ENCODE measurements at places on chromosomes 13 and 19.

GRCh38 chr13:76656056-76656455 is 230.1 kb downstream of the KCTD12 start:
- DNase-seq: no peak

DNA sequence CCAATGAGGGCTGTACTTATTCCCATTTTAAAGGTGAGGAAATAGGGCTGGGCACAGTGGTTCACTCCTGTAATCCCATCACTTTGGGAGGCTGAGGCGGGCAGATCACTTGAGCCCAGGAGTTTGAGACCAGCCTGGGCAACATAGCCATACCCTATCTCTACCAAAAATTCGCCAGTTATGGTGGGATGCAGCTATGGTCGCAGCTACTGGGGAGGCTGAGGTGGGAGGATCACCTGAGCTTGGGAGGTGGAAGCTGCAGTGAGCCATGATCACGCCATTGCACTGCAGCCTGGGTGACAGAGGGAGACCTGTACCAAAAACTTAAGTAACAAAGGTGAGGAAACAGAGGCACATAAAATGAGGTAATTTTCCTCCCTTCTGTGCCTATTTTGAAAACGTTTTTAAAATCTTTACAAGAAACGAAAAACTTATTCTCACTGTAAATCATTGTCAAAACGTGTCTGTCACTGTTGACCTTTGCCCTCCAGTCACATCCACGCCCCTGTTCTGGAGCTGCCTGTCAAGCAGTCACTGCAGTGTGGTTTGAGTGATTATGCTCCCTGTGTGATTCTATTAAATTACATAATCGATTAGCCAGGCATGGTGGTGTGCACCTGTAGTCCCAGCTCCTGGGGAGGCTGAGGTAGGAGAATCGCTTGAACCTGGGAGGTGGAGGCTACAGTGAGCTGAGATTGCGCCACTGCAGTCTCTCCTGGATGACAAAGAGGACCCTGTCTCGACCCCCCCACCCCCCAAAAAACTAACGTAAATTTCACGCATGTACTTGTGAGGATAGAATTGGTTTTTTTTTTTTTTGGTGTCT is 12.5 kb downstream of the NOP53 start:
- no peak for DNase-seq

GRCh38 chr19:7122701-7123100 is 53.2 kb downstream of the ZNF557 start:
- no peak for DNase-seq

DNA sequence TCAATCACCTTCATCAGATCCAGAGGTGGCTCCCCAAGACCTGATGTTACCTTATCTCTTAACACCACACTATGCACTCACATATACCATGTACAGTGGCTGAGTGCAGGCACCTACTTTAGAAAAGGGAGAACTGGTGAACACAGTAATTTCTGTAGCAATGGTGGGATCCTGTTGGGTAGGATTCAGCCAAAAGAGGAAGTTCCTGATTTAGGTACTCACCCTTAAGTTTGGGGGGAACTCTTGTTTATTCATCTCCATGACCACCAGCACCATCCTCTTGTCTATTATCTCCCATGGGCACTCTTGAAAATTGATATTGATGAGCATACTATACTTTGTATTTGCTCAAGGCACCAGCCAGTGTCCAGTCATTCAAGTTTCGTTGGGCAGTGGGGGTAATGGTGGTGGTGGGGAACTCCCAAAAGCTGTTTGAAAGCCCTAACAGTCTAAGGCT is 324.4 kb downstream of the LMO7 start:
- DNase-seq: no peak

- DNase-seq: no peak
Measured at GRCh38 chr19:56092685-56093631, 28.1 kb downstream of the ZNF787 start.

GRCh38 chr13:28622286-28622685 is 36.6 kb upstream of the POMP start:
- no peak for DNase-seq

- no peak for DNase-seq
Measured at GRCh38 chr19:18299654-18300053, 18.2 kb upstream of the JUND start.

DNA sequence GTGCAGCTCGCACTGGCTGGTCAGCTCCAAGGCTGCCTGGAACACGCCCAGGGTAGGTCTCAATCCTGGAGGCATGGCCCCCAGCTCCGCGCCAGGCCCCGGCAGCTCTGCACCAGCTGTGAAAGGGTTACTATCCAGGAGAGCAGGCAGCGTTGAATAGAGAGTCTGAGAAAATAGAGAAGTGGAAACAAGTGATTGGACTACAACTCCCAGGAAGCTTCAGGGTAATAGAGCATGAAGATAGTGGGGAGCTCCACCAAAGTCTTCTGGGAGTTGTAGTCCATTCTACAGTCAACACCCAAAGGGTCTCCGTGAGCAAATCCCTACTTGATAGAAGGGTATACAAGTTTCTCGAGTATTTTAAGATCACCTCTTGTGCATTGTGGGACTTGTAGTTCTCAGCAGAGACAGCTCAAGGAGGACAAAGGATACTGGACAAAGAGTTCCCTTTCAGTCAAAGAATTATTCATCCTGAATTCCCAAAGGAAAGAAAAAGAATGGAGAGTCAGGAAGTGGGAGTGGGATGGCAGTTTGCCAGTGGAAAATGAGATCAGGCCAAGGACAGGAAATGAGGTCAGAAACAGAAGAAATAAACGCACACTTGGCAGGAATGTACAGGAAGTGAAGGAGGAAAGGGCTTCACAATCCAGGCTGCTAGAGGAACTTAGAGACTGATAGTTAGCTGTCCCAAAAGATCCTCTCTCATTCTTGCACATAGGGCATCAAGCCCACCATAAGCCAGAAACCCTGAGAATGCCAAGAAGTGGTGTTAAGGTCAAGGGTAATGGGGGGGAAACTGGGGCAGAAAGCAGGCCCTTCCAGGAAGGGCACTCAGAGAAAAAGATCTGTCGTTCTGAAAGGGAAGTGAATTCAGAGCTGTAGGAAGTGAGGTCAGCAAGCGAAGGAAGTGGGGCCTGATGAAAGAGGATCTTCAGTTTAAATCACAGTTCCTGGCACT is 5.5 kb upstream of the MAMSTR start:
- no peak for DNase-seq

GRCh38 chr19:50967929-50968715 is 1.3 kb downstream of the KLK6 start:
- DNase-seq: no peak

Data from cerebellar nuclear complex (tissue), 1 donor.